ENCODE measurements at places on chromosomes 2 and 18.
A peak's percentile ranks its signal among the peaks of the same experiment; 100 is the strongest.

DNA sequence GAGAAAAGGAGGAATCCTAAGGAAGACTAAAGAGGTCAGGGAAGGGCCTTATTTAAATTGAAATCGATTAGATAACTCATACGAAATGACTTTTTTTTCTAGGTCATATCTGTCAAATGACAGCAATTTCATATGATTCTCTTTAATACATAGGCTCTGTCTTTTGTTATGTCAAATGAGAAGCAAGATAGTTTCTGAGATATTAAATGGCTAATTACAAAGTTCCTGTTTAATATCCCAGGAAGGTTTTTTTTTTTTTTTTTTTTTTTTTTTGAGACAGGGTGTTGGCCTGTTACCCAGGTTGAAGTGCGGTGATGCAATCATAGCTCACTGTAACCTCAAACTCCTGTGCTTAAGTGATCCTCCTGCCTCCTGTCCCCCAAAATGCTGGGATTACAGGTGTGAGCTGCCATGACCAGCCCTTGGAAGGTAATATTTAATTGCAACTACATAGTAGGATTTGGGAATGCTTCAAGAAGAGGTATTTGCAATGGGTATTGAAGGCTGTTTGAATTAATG lies 48.0 kb upstream of the RMND5A start:
- no peak for DNase-seq

DNA sequence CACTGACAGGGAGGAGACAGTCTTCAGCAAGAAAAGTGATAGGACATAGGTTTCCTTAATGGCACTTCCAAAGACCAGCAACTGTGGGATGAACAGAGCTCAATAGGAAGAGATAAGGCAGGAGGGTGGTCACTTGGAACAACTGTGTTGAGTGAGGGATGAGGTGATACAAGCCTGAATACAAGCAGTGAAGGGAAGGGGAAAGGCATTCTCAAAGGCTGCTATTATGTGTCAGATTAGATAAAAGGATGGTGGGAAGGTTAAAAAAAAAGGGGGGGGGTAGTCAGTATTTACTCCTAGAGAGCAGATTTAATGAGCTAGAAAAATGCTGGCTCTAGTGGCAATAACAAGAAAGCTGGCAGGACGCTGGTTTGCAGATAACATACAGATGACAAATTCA lies 25.7 kb downstream of the CCBE1 start:
- no peak for DNase-seq

GRCh38 chr2:187011206-187011832 lies 162.3 kb upstream of the ZSWIM2 start:
- no peak for DNase-seq

- no peak for DNase-seq
Observed at GRCh38 chr2:33214436-33214835, 262.0 kb upstream of the RASGRP3 start.

GRCh38 chr2:11809586-11810236 lies 63.3 kb downstream of the LPIN1 start:
- no peak for DNase-seq

DNA sequence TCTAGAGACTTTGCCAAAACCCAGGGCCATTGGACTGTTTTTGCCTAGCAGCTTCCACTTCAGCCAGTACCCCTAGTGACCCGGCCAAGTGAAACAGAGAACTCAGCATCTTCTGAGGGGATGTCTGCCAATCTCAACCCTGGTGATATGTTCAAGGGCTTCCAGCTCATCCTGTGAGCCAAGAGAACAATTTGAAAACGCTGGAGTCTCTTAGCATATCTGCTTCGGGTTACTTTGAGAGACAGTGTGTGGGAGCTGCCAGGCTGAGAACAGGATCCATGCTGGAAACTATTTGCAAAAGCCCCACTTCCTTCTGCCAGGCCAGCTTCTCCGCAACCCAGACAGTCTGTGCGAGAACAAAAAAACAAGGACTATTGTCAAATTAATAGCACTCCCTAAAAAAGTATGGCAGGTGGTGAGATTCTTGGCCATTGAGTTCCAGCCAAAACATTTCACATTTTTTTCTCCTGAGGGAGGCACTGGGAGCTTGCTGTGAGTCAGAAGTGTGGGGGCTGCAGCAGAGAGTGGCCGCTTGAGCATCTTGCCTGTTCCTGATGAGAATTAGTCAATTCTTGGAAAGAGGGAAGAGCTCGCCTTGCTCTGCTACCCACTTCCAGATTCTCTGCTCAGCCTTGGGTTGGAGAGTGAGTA lies 395.6 kb upstream of the TRIB2 start:
- peak; percentile 65 for DNase-seq

DNA sequence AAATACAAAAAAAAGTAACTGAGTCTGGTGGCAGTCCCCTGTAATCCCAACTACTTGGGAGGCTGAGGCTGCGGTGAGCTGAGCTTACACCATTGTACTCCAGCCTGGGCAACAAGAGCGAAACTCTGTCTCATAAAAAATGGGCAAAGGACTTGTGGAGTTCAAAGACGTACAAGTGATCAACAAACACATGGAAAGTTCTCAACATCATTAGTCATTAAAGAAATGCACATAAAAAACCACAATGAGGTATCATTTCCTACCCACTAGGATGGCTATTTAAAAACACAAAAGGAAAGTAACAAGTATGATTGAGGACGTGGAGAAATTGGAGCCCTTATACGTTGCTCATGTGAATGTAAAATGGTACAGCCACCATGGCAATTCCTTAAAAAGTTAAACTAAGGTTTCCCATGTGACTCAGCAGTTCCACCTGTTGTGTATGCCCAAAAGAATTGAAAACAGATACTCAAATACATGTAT lies 52.3 kb downstream of the RAB10 start:
- DNase-seq: peak; percentile 25

- DNase-seq: no peak
Observed at GRCh38 chr2:239548451-239548871, 147.6 kb upstream of the HDAC4 start.

DNA sequence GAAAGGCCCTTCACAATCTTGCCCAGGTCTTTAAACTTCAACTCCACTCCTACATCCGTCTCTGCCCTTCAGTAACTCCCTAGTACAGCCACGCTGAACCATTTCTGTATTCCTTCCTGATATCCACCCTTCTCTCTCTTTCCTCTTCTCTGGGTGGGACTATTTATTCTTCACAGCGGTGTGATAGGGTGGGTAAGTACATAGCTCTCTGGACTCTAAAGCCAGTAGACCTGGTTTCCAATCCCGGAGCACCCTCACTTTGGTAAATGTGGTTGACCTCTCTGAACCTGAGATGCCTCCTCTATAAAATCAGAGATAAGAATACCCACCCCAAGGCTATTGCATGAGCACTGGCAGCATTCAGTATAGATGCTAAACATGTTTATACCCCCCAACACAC lies 86.7 kb downstream of the ATL2 start:
- no peak for DNase-seq

DNA sequence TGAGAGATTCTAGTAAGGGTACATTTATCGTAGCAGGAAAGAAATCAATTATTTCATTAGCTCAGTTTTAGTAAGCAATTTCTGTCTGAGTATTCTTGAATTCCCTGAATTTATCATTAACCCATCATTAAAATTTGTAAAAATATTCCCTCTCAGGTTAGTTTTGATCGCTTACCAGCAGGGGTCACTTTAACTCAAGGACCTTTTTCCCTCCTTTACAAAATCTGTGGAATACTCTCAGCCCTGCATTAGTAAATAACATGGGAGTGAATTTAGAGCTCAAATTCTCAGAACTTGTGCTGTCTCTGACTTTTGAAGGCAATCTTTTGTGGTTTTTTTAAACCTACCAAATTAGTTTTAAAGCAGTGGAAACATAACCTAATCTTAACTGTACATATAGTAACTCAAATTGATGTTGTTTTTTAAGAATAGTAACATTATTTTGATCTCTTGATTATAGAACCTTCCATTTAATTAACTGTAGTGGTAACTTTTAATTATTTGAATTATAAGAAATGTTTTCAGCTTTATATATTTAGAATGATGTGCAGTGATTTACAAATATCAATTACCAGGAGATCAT lies 97.2 kb downstream of the AGPS start:
- peak; percentile 67 for DNase-seq

DNA sequence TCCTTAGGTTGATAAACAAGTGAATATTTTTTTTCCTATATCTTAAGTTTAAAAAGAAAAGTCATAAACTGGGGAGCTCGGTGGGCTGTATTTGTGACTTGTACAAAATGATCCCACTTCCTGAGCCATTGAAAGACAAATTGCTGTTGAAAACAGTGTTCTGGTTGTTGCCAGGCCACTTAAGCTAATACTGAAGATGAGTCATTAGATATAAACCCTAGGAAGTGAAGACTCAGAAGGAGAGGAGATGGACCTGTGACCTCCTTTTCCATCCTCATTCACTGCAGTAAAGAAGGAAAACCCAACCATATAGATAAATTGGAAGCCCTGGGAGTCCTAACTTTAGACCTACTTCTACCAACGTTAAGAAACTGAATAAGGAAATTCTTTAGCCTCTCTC lies 46.2 kb upstream of the SERPINE2 start:
- peak; percentile 37 for DNase-seq

- no peak for DNase-seq
Observed at GRCh38 chr2:105772362-105772761, 27.6 kb downstream of the NCK2 start.

- no peak for DNase-seq
Observed at GRCh38 chr2:173990245-173990644, 25.1 kb upstream of the SP3 start.

- DNase-seq: peak; percentile 48
Observed at GRCh38 chr18:5524660-5525059, 19.1 kb downstream of the EPB41L3 start.

DNA sequence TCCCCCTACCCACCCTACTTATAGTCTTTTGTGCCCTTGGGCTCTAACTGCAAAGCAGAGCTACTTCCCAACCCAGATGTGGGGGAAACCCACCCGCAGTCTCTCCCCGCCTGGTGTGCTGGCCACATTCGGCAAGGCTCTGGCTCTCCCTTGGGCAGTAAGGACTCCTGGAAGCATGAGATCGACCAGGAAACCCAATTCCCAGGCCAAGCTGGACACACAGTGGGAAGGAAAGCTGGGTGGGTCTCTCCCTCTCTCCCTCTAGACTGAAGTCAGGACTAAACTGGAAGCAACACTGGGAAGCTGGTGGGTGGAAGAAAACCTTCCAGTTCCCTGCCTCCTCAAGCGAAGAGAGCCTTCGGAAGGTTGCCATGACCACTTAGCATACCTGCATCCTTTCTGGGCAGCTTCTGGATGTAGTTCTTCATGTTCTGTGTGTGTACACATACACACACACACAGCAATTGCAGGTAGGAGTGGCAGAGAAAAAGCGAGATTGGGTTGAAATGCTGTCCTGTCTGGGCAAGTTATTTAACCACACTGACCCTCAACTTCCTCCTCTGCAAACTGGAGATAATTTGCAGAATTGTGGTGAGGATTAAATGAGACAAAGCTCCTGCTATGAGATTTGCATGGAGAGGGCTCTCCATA lies 33.9 kb downstream of the ZBTB7C start:
- DNase-seq: no peak

DNA sequence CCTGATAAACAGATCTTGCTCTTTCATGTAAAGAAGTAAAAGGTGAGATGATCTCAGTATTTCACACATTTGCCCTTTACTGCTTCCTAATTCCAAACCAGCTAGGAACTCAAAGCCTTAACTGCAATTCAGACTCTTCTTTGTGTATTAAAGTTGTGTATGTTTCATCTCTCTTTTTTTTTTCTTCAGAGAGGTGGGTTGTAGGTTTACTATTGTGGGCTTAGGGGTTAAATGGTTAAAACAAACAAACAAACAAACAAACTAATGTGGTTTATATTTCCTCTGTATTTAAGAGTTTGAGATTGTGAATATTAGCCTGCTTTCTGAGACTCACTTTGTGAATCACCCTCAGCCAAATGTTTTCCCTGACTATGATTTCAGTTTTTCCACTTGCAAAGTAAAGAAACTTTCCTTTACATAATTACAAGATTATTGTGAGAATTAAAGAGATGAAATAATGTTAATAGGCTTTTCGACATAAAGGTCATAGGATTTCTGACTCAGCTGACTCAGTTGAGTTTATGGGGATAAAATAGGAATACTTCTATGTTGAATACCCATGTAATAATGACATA lies 2.8 kb downstream of the GULP1 start:
- DNase-seq: no peak

- no peak for DNase-seq
Observed at GRCh38 chr2:7867867-7868266, 814.0 kb upstream of the ID2 start.

DNA sequence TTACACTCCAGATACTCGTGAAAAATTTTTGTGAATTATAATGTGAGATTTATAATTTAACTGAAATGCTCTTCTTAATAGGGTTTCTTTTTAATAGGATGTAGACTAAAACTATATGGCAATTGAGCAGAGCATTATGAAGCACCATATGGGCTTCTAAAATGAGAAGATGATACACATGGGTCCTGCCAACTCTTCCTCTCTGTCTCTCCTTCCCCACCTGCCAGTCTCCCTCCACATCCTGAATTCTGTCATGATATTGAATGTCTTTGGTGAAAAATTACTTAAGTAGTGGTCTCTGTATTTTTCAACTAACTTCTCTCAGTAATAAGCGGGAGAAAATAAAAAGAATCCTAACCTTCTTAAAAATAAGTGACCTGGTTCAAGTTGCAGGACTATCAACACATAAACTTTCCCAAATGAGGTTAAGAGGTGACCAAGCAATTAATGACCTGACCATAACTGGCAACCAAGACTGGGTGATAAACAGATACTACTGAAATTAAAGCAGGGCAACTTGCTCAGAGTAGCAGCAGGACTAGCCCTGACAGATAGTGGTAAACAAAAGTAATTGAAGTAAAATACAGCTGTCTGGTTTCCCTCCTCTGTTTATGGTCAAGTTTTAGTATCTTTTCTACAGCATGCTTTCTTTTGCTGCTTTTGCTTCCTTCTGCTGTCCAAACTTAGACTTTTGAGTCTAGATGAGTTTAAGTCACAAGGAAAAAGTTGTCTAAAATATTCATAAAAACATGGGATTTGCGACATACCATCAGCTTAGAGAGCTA lies 117.1 kb upstream of the PDE1A start:
- DNase-seq: no peak

DNA sequence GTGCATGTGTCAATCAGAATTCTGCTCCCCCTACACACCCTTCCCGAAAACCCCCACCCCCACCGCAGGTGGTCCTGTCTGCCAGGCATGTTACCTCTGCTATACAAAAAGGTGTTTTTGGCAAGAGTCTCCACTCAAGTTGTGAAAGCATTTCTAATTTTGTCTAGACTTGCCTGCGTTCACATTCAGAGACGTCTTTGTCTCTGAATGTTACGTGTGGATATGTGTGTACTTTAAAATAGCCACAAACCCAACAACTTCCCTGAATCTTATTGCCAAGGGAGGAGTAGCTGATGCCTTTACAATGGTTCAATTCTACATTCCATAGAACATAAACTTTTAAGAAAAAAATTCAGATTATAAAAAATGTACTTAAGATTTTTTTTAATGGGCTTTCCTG lies 66.6 kb downstream of the ITGA4 start:
- no peak for DNase-seq

- no peak for DNase-seq
Observed at GRCh38 chr2:14572633-14573032, 59.9 kb upstream of the LRATD1 start.
